ENCODE measurements at places on chromosomes 5 and 9.

DNA sequence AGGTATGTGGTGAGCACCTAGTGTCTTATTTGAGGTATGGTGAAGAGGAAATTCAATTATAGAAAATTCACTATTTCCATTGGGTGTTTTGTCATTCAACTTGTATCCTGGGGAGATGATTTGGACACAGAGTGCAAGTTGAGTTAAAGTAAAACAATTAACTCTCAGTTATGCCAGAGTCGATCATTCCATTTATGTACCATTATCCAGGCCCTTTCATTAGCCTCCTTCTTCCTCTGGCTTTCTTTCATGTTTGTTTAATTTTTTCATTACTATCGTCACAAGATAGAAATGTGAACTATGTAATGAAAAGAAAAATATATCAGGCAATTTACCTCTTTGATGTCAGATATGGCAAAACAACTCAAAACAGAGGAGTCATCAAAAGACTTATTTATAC is 1347.2 kb upstream of the NUDT12 start:
- DNase-seq, result no peak

- DNase-seq, result no peak
Measured at GRCh38 chr9:121317737-121318630, 50.0 kb downstream of the GSN start.

GRCh38 chr9:115746496-115746895 is 407.1 kb upstream of the PAPPA start:
- no peak for DNase-seq

DNA sequence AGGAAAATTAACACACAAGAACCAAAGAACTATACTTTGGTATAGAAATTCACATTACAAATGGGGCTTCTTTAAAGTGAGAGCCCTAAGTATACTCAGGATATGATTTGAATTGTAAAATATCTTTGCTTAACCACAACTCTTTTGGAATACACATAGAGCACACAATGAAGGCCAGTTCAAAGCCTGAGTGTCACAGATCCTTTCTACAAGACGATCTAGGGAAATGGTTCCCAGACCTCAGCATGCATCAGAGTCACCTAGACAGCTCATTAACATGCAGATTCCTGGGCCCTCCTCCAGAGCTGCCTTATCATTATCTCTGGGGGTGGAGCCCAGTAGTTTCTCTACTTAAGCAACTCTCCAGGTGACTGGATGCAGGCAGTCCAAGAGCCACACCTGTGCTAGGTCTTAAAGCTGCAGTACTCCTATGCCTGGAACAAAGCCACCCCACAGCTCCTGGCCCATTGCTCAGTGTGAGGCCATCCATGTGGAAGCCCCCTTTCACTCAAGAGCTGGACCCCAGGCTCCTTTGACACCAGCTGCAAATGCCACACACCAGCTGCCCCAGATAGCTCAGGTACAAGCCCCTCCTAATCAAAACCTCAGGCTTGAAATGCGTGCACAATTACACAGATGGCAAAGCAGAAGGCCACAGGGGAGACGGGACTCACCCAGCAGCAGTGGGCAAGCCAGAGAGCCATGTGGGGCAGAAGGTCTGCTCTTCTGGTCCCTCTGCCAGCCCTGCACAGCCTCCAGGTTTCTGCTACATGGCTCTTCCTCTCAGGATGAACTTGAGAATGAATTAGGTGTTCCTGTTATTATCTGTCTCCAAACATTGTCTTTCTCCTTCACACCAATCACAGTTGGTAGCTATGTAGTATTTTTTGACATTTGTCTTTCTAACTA is 106.1 kb downstream of the SH3TC2 start:
- DNase-seq, result no peak

- no peak for DNase-seq
Measured at GRCh38 chr5:37836592-37837413, 3.0 kb downstream of the GDNF start.

DNA sequence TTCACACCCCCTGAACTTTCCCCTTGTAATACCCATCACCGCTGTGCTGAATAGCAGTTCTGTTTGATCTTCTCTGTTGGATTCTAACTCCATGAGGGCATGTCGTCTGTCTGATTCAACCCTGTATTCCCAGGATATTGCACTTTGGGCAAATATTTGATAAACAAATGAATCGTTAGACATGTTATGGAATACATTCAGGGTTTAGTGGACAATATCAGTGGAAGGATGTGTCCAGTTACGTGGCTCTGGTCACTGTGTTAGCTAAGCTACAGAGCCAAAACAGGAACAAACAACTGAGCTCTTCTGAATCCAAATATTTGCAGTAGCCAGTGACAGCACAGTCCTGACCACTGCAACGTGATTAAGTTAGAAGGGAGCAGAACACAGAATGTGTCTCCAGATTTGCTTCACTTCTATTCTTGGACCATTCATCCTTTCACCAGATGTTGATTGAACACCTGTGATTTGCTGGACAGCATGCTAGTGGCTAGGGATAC is 13.2 kb downstream of the ANGPTL2 start:
- no peak for DNase-seq

DNA sequence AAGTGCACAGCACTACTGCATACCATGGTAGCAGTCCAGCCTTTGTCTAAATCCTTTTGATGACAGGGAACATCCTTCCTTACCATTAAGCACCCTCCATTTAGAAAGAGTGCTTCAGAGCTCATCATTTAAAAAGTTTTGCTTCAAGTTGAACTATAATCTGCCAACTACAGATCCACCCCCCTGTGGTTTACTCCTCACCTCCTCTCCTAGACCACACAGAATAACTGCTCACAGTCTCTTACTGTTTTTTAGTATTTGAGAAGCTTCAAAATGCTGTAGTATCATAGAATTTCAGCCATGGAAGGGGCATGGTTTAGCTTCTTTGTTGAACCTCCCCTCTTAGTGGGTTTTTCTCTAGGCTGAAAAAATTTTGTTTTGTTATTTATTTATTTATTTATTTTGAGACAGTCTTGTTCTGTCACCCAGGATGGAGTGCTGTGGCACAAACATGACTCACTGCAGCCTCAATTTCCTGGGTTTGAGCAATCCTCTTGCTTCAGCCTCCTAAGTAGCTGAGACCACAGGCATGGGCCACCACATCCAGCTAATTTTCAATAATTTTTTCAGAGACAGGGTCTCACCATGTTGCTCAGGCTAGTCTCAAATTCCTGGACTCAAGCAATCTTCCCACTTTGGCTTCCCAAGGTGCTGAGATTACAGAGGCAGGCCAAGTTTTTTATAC is 384.3 kb upstream of the RFX3 start:
- DNase-seq, result no peak

GRCh38 chr9:71582347-71582746 is 186.0 kb downstream of the CEMIP2 start:
- DNase-seq, result no peak

GRCh38 chr5:170195961-170196360 is 36.8 kb upstream of the C5orf58 start:
- DNase-seq, result no peak

DNA sequence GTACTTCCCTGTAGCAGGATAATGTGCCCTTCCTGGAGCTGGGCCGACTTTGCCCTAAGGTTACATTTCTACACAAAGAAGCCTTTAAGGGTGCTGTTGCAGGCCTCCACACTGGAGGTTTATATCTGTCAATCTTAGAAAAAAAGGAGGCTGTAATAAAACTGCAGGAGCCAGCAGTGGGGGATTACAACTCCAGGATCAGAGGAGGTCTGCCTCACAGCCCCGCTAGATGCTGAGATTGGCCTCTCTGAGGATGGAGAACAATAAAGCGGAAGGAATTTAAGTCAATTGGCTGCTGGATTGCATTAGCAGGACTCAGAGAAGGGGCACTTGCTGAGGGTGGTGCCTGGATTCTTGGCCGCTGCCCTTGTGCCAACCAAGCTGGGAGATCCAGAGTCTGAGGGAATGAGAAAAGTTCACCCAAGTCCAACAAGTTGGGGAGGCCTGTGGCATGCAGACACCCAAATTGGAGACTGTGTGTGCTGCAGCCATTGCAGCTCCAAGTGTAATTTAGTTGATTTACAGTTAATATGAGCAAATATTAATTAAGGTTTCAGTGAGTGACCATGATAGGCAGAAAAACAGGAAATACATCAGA is 99.0 kb upstream of the SSBP2 start:
- no peak for DNase-seq

DNA sequence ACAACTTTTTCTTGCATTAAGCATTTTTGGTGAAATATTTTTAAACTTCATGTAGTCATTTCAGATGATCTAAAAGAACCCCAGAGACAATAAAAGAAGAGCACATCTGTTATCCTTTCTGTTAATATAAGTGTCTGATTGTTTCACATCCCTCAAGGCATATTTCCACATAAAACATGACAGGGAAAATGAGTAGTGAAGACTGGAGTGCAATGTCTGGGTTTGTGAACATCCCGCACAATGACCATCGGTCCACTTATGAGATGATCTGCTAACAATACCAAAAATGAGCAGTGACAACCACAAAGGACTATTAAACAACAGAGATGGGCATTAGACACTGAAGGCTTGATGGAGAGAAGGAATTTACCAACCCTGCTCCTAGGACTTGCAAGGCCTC is 209.1 kb downstream of the NR2F1-AS1 start:
- DNase-seq, result no peak

- DNase-seq, result peak; percentile 18
Measured at GRCh38 chr9:107309271-107309670, 26.2 kb downstream of the RAD23B start.

- no peak for DNase-seq
Measured at GRCh38 chr5:65255294-65255693, 226.4 kb downstream of the ADAMTS6 start.

DNA sequence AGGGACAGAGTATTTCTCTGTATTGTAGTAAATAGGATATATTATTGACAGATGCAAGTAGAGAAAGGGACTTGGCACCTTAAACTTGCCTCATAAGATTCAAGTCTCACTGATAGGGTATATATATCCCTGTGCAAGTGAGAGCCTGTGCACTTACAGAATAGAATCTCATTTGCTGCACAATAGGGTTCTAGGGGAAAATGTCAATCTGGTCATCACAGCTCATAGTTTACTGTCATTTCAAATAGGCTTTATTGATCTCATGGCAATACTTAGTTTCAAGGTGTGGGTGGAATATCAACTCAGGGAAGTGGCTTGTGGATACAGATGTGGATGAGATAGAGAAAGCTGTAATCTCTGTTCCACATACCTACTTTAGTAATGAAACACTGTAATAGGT is 42.3 kb downstream of the TGFBR1 start:
- no peak for DNase-seq

- no peak for DNase-seq
Measured at GRCh38 chr5:83125560-83125959, 48.2 kb downstream of the XRCC4 start.

DNA sequence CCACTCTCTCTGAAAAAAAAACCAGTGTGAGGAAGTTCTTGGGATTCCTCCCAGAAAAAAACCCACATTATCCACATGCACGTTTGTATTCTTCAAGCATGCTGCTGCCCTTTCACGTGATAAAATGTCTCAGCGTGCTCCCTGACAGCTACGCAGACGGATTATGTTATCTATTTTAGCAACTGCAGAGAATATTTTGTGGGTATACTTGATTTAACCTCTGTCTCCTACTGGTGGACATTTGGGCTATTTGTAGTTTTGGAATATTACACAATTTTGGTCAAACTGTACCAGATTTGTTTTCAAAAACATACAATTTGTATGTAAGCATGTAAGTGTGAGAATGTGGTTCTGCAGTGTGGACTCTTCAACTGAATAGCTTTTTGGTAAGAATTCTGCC is 10.7 kb downstream of the PRRC2B start:
- no peak for DNase-seq

- DNase-seq, result no peak
Measured at GRCh38 chr5:142944140-142944539, 174.0 kb downstream of the ARHGAP26 start.

GRCh38 chr9:87678650-87679355 is 47.1 kb upstream of the CTSL start:
- DNase-seq, result peak; percentile 33

DNA sequence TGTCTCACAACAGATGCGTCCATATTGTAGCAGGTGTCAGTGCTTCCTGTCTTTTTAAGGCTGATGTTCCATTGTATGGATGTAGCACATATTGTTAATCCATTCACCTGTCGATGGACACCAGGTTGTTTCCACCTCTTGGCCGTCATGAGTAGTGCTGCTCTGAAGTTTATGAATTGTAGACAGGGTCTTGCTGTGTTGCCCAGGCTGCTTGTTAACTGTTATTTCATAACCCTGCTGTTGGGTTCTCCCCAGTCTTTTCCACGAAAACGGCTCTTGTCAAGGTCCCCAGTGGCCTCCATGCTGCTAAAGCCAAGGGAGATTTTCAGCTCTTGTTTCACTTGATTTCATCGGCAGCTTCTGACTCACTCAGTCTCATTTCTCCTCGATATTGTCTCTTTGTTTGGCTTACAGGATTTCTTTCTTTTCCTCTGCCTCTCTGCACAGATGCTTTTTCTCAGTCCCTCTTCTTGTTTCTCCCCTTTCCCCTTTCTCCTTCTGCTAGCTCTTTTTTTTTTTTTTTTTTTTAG is 12.1 kb upstream of the PSD2 start:
- no peak for DNase-seq

GRCh38 chr9:115525111-115526058 is 407.4 kb upstream of the TNC start:
- DNase-seq, result no peak

- no peak for DNase-seq
Measured at GRCh38 chr5:74950836-74951515, 84.8 kb upstream of the FAM169A start.

DNA sequence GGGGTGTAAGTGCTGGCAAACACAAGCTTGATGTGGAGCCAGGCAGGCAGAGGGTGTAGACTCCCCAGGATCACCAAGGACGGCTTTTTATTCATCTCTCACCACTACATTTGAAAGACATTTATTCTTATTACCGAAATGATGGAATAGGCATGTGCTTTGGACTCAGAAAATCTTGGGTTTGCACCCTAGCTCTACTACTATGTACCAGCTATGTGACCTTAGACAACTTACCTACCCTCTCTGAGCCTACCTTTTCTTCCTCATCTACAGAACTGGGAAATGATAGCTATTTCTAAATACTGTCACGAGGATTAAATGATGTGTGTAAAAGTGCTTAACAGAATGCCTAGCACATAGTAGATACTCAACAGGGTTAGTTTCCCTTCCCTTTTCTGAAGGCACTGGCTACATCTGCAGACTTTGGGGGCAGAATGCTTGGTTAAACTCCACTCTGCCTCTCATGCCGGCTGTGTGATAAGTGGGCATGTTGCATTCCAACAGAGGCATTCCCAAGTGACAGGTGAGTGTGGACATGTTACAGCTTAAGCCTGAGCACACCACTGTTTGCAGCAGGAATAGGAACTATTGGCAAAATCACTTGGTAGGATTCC is 94.8 kb downstream of the SLC1A3 start:
- DNase-seq, result no peak

- DNase-seq, result no peak
Measured at GRCh38 chr9:133129001-133129795, 8.2 kb upstream of the RALGDS start.

- DNase-seq, result no peak
Measured at GRCh38 chr9:7823651-7824050, 24.1 kb upstream of the DMAC1 start.

GRCh38 chr5:171494452-171495121 is 75.1 kb downstream of the FGF18 start:
- no peak for DNase-seq

- no peak for DNase-seq
Measured at GRCh38 chr9:134303601-134304000, 22.7 kb upstream of the RXRA start.

- no peak for DNase-seq
Measured at GRCh38 chr5:115132465-115132864, 37.2 kb downstream of the TRIM36 start.

- no peak for DNase-seq
Measured at GRCh38 chr5:50658246-50658645, 8.2 kb upstream of the PARP8 start.
